Amniotic epithelial cell (primary cell): ENCODE measurements at places on chromosomes 12 and 14.

DNA sequence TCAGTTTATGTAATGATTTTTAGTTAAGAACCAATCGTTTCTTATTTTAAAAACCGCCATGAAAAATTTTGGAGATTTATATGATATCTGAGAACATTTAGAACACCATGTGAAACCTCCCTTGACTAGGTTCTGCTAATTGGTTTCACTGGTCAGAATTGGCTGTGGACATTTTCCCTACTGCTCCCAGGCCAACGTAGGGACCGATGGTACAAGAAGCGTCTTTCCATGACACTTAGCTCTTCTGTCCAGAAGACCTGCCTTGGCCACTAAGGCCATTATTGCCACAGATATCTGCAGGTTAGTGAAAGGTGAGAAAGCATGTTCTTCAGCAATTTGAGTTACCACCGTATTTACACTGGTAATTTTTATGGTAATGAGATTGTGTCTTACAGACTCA lies 424.0 kb downstream of the TMEM117 start:
- DNase-seq = no peak

DNA sequence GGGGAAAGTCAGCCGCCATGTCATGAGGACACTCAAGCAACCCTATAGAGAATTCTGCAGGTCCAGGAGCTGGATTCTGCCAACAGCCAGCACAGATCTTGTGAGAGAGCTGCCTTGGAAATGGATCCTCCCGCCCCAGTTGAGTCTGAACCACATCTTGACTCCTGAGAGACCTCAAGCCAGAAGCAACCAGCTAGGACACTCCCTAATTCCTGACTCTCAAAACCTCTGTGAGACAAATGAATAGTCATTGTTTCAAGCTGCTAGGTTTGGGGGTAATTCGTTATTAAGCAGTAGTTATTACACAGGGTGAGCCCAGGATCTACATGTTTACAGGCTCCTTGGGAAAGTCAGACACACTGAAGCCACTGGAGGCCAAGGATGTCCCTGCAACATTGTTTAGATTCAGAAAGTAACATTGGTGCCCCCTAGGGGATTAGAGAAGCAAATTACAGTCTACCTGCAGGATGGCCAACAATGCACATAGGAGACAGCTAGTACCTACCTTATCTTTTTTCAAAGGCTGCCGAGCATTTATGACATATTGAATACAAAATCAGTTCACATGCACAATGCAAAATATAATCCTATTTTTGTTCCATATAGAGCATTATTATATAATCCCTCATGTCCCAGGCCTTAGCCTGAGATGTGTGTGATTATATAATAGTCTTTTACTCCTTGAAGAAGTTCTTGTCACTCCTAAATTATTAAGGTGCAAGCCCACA lies 57.9 kb upstream of the FICD start:
- peak; percentile 21 for DNase-seq

GRCh38 chr14:89674936-89675335 lies 257.9 kb upstream of the FOXN3 start:
- DNase-seq = no peak

DNA sequence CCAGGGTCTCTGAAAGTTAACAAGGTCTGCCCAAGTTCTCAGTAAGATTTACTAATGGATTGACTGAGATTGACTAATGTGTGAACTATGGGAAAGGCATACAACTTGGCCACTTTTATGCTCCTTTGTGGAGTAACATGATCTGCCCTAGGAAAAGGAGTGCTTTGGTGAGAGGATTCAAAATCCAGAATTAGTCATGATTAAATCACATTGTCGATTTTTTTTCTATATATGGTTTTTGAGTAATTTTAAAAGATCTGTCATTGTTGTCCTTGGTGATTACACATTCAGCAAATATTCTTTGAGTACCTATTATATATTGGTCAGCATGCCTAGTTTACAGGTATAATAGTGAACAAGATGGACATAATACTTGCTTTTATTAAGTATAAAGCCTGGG lies 147.7 kb upstream of the SYT10 start:
- peak; percentile 2 for DNase-seq

DNA sequence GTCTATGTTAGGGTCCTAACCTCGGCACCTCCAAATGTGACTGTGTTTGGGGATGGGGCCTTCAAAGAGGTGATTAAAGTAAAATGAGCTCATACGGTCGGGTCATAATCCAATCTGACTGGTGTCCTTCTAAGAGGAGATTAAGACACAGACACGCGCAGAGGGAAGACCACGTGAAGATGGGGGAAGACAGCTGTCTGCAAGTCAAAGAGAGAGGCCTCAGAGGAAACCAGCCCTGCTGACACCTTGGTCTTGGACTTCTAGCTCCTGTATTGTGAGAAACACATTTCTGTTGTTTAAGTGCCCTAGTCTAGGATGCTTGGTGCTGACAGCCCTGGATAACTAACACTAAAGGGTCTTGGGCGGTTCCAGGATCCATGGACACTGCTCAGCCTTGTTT lies 109.6 kb downstream of the DICER1 start:
- DNase-seq = no peak

DNA sequence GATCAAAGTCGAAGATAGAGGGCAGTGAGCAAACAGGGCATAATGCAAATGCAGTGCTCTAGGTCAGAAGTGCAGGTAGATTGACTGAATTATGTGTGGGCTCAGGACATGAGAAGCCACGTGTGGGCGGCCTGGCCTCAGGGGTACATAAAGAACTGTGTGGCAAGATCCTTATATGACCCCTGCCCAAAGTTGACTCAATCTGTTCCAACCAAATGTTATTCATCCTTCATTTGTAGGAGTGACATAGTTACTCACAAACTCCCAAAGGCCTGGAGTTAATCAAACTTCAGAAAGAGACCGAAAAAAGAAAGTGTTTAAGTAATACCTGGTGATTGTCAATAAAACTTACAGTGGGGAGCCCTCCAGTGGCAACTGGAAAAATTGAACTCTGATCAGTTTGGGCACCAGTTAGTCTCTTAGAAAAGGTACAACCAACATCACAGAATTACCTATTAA lies 150.4 kb upstream of the FAR2 start:
- DNase-seq = peak; percentile 85

- peak; percentile 7 for DNase-seq
Measured at GRCh38 chr14:95365401-95365800, 45.7 kb upstream of the CLMN start.

- peak; percentile 78 for DNase-seq
Measured at GRCh38 chr12:51980051-51980808, 26.5 kb upstream of the TAMALIN start.

GRCh38 chr14:75913183-75913582 lies 68.6 kb downstream of the TGFB3 start:
- DNase-seq = no peak

DNA sequence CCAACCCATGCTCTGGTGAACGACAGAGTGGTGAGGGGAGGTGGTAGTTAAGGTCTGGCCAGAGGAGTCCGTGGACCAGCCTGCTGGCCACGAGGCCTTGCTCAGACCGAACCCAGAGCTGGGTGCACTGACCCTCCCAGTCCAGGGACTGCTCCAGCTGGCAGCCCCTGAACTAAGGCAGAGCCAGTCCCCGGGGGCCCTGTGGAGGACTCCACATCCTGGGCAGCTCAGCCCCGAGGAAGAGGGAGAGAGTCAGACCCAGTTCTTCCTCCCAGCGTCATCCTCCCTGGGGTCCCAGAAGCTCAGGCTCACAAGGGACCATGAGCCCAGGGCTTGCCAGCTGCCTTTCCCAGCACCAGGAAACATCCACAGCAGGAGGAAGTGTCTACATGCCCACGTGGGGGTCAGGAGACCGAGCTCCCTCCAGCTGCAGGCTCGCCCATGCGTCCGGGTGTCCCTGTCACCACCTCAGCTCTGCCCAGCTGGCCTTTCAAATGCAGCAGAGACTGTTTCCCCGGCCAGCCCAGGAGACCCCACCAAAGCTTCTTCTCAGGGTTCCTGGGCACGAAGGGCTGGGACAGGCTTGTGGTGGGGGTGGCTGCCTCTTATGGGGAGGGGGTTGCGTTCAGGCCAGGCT lies 194.4 kb downstream of the KIF26A start:
- no peak for DNase-seq

- DNase-seq = peak; percentile 63
Measured at GRCh38 chr14:75769047-75769685, 108.1 kb downstream of the TTLL5 start.

DNA sequence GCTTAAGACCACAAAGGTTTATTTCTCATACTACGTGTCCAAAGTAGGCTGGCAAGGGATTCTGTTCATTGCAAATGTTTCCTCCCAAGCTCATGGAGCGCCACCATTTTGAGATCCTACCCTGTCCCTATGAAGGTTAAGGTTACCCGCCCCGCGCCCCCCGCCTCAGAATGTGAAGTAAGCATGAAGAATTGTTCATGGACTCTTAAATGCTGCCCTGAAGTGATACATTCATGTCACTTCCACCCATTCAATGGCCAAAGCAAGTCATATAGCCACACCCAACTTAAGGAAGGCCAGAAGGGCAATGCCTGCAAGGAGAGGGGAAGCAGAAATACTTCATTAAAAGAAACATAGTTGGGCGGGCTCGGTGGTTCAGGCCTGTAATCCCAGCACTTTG lies 4.2 kb downstream of the TMEM253 start:
- peak; percentile 13 for DNase-seq
